ENCODE measurements at places on chromosomes 1 and 21. TPM values are rescaled to one million over a fixed set of nuclear protein-coding genes. Genes with fewer than 3 reads are reported as not detected.

EIF2D gene
- total RNA-seq: 62.4 TPM

PLA2G2C gene
- not detected for total RNA-seq

PDZK1 gene
- total RNA-seq: 1.3 TPM

HLX gene
- 2.6 TPM for total RNA-seq

AMY2B gene
- 5.8 TPM for total RNA-seq

GUCA2A gene
- total RNA-seq: not detected

AK5 gene
- total RNA-seq: 72.4 TPM

PRAMEF12 gene
- total RNA-seq: not detected

LHX8 gene
- total RNA-seq: under 0.01 TPM

GPX7 gene
- 45.2 TPM for total RNA-seq

ECE1 gene
- total RNA-seq: 136 TPM

OR2T29 gene
- total RNA-seq: not detected

OLFML2B gene
- total RNA-seq: 7.1 TPM

TMIGD3 gene
- not detected for total RNA-seq

NBPF4 gene
- not detected for total RNA-seq

FMOD gene
- total RNA-seq: 1.6 TPM

ERG gene
- total RNA-seq: 0.44 TPM

PDZK1IP1 gene
- not detected for total RNA-seq

ITPKB gene
- total RNA-seq: 18.0 TPM

PTPN22 gene
- total RNA-seq: 1.2 TPM

RNF11 gene
- 76.9 TPM for total RNA-seq

ANKRD65 gene
- total RNA-seq: 4.2 TPM

C1QA gene
- total RNA-seq: not detected

PCAT6 gene
- not detected for total RNA-seq

BTBD19 gene
- 3.9 TPM for total RNA-seq

TMEM269 gene
- 0.15 TPM for total RNA-seq

PYHIN1 gene
- not detected for total RNA-seq

TNFSF18 gene
- total RNA-seq: under 0.01 TPM

DTL gene
- total RNA-seq: 1.3 TPM

PLA2G2F gene
- total RNA-seq: not detected

DNAJC16 gene
- total RNA-seq: 19.7 TPM

CFAP107 gene
- total RNA-seq: under 0.01 TPM

KIAA0040 gene
- 0.17 TPM for total RNA-seq

ATP13A2 gene
- 21.0 TPM for total RNA-seq

LCE1D gene
- not detected for total RNA-seq

LAMB3 gene
- total RNA-seq: 42.8 TPM

ATAD3C gene
- not detected for total RNA-seq

CADM3 gene
- not detected for total RNA-seq

TLR5 gene
- total RNA-seq: not detected

ADAMTS5 gene
- total RNA-seq: 9.3 TPM

IBA57 gene
- 7.4 TPM for total RNA-seq

ATP1A2 gene
- total RNA-seq: 0.58 TPM
